ENCODE measurements at places on chromosomes 5 and 9.

DNA sequence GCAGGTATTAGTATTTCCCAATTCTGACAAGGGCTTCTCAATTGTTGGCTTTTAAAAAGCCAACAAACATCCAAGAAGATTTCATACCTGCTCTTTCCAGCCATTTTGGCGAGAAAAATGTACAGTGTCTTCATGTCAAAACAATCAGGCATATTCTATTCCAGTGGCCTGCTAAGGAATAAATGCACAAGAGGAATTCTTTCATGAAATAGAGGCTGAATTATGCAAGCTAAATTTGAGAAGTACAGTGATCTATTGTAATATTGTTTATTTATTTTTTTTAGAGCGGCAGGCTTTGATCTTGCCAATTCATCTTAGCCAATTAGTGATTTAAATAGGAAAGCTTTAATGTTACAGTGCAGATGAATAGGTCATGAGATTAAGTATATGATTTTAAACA is 49.3 kb downstream of the NLN start:
- DNase-seq: no peak

GRCh38 chr5:26813235-26813634 is 225.2 kb downstream of the CDH9 start:
- no peak for DNase-seq

- no peak for DNase-seq
Observed at GRCh38 chr9:34554211-34555001, 31.6 kb upstream of the ENHO start.

DNA sequence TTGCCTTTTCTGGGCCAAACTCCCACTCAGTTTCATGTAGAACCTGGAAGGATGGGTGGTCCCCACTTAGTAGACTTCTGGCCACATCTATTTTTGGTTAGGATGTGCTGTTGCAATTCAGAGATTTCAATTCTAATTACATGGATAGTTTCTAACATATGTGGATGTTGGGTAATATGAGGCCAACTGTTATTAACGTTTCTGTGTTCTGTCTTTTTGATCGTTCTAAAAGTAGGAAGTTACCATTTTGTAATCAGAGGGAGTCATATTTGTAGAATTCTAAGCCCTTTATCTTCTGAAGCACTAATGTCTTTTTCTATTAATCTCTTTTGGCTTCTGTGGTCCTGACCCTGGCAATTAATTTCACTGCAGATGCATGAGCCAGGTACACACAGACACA is 141.6 kb upstream of the SPEF2 start:
- no peak for DNase-seq

GRCh38 chr9:136888454-136888853 is 2.1 kb downstream of the TRAF2 start:
- DNase-seq: no peak

DNA sequence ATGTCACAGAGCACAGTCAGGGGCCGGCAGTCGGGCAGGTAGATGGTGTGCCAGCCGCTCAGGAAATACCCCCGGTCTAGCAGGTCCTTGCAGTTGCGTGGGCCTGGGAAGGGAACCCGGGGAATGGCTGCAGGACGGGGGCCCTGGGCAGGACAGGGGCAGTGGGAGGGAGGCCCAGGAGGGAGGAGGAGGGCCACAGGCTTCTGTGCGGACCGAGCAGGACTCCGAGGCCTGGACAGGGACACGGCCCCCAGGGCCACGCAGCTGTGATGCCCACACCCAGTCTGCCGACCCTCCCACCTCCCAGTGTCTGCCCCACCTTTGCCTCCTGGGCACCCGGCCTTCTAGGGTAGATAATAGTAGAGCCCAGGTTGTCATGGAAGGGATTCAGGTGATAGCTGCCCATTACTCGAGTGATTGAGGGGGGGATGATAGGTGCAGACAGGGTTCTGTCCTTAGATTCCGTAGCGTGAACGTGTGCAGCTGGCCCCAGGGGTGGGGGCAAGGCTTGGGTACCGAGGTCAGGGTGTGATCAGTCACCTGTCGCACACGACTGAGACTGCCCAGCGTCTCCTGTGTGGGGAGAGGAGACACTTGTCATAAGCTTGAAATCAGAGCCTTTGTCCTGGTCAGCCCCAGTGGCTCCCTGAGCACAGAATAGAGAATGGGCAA is 4.5 kb downstream of the FCN1 start:
- DNase-seq: no peak

Measured in CD4-positive, alpha-beta T cell treated with Interferon alpha-2 for 1 hour (primary cell).